Activated T-helper 1 cell treated with anti-CD3 and anti-CD28 coated beads, Interleukin-2, amount 50 U/mL, for 16 hours (primary cell): ENCODE measurements at places on chromosomes 1 and 21.

GRCh38 chr1:170664828-170665612, 1.1 kb downstream of the PRRX1 start:
- no peak for DNase-seq

- no peak for DNase-seq
Measured at GRCh38 chr1:228242409-228242808, 34.6 kb downstream of the OBSCN start.

GRCh38 chr1:25036117-25036546, 106.1 kb upstream of the RUNX3 start:
- DNase-seq = no peak

DNA sequence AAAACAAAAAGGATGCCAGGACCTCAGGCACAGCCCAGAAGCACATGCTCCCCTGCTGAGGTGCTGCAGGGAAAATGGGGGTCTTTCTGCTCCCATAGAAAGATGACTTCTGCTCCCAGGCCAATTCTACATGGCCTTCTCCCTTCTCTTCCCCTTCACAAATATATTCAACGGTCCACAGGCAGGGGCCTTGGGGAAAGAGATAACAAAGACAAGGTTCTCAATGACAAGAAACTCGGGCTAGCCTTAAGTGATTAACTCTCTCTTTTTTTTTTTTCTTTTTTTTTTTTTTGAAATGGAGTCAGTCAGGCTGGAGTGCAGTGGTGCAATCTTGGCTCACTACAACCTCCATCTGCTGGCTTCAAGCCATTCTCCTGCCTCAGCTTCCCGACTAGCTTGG, 54.2 kb downstream of the H3-3A start:
- no peak for DNase-seq

- no peak for DNase-seq
Measured at GRCh38 chr1:151069103-151069486, 1.5 kb upstream of the GABPB2 start.

DNA sequence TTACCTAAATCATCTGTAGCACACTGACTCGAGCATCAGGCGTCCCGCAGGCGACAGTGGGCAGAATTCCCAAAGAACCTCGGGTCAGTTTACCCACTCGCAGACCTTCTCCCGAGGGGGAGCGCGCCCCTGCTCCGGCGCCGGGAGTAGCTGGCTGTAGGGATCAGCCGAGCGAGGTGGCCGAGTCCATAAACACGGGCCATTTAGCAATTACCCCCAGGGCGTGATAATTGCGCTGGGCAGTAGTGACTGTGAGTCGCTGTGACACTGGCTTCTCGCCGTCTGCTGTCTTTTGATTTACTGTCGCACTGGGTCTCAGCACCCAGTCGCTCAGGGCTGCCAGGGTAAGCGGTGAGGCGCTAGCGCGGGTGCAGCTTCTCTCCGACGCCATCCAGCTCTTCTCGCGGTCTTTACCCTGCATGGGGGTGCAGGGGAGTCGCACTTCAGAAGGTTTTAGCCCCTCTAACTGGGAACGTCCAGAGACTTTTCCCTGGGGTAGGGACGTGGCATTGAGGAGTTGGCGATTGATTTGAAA, 16.2 kb downstream of the HLX start:
- DNase-seq = no peak

DNA sequence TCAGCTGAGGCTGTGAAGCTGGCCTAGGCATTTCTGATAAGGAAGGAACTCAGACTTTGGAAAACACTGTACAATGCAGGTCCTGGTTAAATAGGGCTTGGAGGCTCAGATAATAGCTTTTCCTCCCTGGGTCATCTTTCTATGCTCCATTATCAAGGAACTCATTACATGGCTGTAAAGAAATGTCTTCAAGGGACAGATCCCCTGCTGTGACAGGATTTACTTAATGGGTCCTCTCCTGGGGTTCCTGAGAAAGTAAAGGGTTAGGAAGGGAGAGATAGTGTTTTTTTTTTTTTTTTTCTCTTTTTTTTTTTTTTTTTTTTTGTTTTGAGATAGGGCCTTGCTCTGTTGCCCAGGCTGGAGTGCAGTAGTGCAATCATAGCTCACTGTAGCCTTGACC, 14.1 kb upstream of the SVBP start:
- no peak for DNase-seq

GRCh38 chr1:942411-942821, 16.6 kb downstream of the NOC2L start:
- no peak for DNase-seq

- no peak for DNase-seq
Measured at GRCh38 chr1:224626042-224626441, 9.9 kb downstream of the CNIH3 start.

GRCh38 chr1:67939186-67939743, 106.0 kb upstream of the GNG12 start:
- no peak for DNase-seq

DNA sequence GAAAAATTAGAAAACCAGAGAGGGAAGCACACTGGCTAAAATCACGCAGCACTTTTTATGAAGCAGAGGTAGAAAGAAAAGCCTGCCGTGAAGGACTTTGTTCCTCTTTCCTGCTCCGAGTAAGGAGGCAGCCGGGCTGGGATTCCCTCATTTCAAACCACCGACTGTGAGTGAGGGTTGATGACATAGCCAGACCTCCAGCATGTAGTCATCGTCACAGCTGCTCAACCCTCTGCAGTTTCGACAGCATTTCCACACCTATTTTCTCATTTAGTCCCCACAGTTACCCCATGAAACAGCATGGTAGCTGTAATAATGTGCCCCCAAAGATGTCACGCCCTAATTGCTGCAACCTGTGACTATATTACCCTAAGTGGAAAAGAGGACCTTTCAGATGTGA, 35.3 kb downstream of the FCRL5 start:
- no peak for DNase-seq

DNA sequence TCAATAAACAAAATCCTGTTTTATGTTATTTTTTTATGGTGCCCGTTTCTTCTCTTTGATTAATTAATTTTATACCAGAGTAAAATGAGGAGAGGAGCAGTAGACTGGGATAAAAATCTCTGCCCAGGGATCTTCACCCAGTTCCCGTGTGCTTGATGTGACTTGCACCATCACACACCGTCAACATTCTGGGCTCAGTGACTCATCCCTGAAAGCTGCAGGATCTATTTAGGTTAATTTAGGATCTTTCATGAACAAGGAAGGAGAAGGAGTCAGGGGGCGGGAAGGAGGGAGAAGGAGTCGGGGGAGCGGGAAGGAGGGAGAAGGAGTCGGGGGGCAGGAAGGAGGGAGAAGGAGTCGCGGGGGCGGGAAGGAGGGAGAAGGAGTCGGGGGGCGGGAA, 182.4 kb downstream of the SMYD3 start:
- no peak for DNase-seq

DNA sequence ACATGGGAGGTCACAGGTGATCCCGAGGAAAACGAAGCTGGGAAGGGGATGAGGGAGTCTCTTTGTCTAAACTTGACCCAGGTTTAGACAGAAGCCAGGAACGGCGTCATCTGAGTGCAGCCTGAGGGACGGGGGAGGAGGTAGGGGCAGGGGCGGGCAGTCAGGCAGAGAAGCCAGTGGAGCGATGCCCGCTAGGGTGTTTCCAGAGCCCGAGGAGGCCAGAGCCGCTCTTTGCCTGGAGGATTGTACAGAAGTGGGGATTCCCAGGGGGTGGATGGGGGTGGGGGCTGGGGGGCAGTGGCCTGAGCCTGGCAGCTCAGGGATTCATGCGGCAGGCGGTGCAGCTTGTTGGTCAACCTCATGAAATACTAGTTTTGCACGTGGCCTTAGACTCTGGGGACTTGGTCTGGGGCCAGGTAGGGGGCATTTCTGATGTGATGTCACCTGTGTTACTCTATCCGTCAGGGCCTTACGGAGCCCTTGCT, 58.4 kb downstream of the VPS26C start:
- DNase-seq = no peak

- DNase-seq = no peak
Measured at GRCh38 chr1:201104141-201104540, 8.1 kb downstream of the CACNA1S start.

DNA sequence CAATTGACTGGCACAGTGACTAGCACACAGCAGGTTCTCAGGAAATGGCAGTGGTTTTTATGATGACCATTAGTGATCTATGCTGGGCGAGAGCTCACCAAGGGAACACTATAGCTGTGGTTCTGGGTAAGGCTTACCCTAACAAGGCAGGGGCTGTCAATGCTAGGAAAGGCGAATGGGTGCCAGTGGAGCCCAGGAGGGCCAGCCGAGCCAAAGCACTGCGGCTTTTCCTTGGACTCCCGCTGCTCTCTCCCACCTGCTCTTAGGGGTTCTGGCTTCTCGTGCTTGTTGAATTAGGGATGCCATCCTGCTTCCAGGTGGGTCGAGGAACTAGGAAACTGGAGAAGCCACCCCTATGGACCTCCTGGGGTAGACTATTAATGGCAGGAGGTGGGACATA, 10.0 kb upstream of the A3GALT2 start:
- DNase-seq = no peak

DNA sequence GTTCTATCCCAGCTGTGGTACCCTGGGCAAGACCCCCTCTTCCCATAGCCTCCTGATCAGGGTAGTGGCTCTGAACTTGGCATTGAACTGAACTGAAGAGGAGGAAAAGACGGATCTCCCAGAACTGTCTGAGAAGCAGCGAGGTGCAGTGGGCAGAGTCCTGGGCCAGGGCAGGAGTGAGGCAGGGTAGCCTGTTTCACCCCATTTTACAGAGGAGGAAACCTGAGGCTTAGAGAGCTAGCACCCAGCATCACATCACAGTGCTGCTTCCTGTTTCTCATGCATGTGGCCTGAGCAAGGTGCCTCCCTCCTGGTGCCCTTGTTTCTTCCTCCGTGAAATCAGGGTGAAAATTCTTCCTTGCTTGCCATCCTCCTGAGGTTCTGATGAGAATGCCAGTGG, 17.1 kb downstream of the ZNF362 start:
- no peak for DNase-seq

DNA sequence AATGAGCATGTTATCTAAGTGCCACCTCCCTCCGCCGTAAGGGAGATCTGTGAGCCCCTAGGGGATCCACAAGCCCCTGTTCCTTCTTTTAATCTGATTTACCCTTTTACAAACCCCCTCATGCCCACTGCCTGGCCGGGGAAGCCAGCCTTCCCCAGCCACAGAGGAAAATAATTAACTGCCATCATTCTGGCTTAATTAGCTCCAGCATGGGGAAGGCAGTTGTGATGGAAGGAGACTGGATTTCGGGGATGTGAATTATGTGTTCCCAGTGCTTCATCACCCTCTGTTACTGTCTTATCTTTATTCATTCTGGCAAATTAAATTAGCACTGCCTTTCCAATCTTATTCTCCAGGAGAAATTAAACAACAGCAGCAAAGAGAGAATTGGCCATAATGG, 135.8 kb downstream of the PTPRU start:
- DNase-seq = no peak

GRCh38 chr1:201970334-201971159, 11.9 kb upstream of the RNPEP start:
- DNase-seq = no peak
